ENCODE measurements at places on chromosomes 6 and 20.

- no peak for DNase-seq
Measured at GRCh38 chr20:35561671-35562070, 19.8 kb downstream of the ERGIC3 start.

DNA sequence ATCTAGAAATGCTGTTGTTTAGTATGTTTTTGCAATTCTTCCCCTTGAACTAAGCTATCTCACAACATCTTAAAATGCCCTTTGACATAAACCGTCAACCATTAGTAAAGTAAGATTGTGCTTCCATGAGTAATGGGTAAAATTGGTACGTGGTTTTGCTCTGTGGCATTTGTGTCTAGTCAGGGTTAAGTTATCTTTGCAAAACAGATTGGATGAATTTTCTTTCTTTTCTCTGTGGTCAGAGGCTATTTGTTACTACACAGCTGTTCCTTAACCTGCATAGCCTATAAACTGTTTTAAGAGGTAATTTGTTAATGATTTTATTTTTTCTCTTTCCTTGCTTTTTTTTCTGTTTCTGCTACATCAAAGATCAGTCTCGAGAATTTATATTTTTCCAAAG, 75.4 kb downstream of the RPP40 start:
- no peak for DNase-seq

GRCh38 chr6:148223424-148223842, 119.2 kb upstream of the SASH1 start:
- no peak for DNase-seq

GRCh38 chr6:88760091-88760490, 203.3 kb downstream of the RNGTT start:
- DNase-seq: no peak

DNA sequence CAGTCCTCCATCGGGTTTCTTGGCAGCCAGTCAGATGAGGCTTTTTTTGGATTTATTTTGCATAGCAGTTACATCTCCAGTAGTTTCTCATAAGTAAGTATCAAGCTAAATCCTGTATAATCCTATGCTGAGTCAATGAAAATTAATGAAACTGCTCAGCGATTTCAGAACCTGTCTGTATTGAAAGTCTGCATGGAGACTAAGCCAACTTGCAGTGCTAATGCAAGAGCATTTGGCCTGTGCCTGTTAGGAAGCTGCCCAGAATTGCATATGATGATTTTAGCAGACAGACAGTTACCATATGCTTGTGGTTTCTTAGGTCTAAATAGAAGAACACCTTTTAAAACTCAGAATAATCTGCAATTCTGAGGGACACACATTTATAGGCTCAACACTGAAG, 25.2 kb upstream of the LRRN4 start:
- no peak for DNase-seq

- DNase-seq: no peak
Measured at GRCh38 chr20:9617940-9618339, 103.5 kb downstream of the LAMP5 start.

DNA sequence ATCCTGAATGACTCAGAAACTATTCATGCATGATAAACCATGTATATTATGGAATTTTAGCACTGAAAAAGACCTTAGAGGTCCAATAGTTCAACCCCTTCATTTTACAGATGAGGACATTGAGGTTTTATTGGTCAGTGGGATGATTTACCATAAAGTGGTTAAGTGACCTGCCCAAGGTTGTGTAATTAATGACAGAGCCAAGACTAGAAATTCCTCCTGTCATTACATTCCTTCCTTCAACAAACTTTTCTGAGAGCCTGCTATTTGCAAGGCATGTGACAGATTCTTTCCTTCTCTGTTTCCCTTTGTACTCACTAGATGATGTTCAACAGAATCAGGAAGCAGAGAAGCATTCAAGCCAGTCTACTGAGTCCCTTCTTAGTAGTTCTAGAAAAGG, 170.7 kb upstream of the KCNK16 start:
- DNase-seq: no peak
